ENCODE measurements at places on chromosomes 2 and 18. TPM values are rescaled to one million over a fixed set of nuclear protein-coding genes. Genes with fewer than 3 reads are reported as not detected.

Gene CXCR1
- total RNA-seq: not detected

Gene AAK1
- 13.6 TPM for total RNA-seq

Gene C2orf66
- total RNA-seq: 0.08 TPM

Gene ANKRD30B
- not detected for total RNA-seq

Gene ATP8B1
- 5.5 TPM for total RNA-seq

Gene HOXD11
- total RNA-seq: 6.5 TPM

Gene SNRNP27
- total RNA-seq: 76.1 TPM

Gene PRKAG3
- not detected for total RNA-seq

Gene TXNDC2
- total RNA-seq: 0.06 TPM

Gene PARD3B
- 0.93 TPM for total RNA-seq

Gene RAD51AP2
- not detected for total RNA-seq
